ENCODE measurements at places on chromosomes 4 and X.

GRCh38 chrX:125782184-125782583 is 383.9 kb downstream of the DCAF12L2 start:
- no peak for DNase-seq

DNA sequence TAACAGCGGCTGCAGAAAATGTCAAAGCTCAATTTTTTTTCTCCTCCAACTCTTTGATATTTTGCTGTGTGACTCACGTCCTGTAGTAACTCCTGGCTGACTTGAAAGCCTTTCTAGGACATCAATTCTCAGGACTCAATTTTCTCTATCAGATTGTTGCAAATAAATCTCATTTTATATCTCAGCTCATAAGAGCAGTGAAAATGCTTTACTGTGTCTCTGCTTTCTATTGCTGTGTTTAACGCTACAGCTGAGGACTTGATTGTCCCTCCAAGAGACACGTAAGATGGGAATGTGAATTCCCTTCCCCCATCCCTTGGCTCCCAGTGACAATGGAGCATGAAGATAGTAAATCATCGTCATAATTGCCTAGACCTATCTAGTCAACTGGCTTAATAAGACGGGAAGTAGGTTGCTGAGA is 20.5 kb upstream of the CBR4 start:
- DNase-seq, result no peak

- no peak for DNase-seq
Observed at GRCh38 chr4:3487861-3488260, 24.8 kb downstream of the DOK7 start.

- DNase-seq, result no peak
Observed at GRCh38 chr4:89939546-89939945, 44.9 kb downstream of the MMRN1 start.

DNA sequence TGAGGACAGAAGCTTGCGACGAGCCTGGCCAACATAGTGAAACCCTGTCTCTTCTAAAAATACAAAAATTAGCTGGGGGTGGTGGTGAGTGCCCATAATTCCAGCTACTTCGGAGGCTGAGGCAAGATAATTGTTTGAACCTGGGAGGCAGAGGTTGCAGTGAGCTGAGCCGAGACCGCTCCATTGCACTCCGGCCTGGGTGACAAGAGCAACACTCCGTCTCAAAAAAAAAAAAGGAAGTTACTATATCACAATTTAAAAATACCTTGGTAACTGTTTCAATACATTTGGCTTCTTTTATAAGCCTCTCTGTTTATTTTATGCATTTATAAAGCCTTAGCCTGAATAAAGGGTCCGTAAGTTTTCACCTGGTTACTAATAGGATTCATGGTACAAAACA is 46.6 kb upstream of the CHRNA9 start:
- no peak for DNase-seq

DNA sequence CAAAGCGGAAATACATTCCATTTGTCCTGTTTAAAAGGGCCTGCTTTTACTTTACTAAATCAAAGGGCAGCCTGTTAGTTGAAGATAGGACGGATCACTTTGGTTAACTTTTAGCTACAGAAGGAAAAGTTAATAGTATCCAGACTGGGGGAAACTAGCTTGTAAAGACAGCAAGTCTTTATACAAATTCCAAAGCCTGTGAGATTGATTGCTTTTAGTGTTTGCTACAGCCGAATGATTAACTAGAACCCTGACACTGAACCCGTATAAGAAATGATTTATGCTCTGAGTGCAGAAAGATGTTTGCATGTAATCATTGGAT is 93.4 kb downstream of the FRAS1 start:
- no peak for DNase-seq

- DNase-seq, result no peak
Observed at GRCh38 chr4:3517731-3518510, 14.3 kb downstream of the LRPAP1 start.

- no peak for DNase-seq
Observed at GRCh38 chr4:14515556-14515955, 486.7 kb upstream of the CPEB2 start.

DNA sequence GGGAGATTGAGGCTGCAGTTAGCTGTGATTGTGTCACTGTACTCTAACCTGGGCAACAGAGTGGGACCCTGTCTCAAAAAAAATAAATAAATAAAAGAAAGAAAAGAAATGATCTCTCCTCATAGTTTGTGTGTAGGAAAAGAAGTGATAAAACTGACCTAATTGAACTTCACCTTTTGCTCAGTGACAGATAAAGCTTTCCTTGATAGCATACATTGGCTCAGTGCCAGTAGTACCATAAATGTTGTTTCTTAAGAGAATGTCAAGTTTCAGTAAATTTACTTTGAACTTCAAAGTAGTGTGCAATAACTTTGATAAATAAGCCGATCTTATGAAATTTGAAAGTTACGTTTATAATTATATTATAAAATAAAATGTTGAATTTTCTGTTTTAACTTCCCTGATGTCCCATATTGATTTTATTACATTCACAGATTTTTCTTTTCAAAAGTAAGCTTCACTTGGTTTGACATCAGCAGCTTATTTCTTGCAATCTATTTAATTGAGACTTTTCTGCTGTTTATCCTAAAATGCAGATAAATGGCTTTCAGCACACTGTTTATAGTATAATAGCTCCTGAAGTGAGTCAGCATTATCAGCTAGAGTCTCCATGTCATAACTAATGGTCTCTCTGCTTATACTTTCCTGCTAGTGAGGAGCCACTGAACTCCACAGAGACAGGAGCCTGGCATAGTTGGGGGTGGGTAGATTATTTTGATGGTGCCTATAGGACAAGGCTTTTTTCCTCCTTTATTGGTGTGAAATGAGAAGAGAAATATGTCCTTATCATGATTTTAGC is 330.1 kb downstream of the BMPR1B start:
- DNase-seq, result peak; percentile 33

DNA sequence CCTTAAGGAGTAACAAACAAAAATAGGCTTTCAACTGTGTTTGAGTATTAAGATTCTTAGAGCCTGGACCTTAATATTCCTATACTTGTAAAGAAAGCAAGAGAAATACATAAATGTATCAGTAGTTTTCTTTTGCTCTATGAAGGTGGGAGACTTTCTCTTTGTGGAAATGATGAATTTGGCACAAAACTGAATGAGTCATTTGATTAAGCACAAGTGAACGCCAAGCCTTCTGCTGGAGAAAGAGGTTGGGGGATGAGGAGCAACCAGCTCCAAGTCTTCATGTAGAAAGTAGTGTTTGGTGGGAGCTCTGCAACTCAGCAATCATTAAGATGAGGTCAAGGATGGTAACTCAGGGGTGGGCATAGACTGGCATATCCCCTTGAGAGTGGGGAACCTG is 49.6 kb downstream of the MEPE start:
- no peak for DNase-seq

DNA sequence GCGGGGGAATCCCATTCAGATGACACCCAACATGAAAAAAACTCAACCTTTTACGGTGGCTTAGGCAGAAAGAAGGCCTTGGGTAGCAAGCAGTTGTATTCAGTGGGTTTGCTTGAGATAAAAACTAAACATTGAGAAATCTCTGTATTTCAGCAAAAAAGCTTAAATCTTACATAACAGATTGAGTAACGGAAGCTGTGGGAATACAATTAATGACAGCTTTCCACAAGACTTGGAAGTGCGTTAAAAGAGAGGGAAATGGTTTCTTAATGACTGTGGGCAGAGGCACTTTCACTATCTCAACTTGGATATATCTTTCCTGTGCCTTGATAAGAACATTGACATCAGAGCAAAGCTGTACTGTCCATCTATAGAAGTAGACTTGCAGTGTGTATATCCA is 418.5 kb upstream of the HS3ST1 start:
- DNase-seq, result no peak

GRCh38 chr4:76550966-76551780 is 116.1 kb downstream of the SHROOM3 start:
- DNase-seq, result no peak

DNA sequence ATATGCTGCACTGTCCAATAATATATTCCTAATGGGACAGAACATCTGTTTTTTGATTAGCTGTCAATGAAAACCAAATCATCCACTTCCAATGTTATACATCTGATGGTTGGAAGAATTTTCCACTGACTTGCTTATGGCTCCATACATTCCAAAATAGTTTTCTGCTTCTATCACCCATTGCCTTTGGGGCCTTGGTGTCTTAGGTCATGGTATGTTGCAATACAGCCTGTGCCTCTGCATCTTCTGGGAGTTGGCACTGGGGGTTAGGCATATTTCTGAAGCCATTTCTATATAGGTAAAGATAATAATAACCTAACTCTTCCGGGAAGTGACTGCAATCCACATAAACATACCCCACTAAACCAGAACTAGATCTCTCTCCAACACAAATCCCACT is 53.2 kb upstream of the NR3C2 start:
- DNase-seq, result no peak

DNA sequence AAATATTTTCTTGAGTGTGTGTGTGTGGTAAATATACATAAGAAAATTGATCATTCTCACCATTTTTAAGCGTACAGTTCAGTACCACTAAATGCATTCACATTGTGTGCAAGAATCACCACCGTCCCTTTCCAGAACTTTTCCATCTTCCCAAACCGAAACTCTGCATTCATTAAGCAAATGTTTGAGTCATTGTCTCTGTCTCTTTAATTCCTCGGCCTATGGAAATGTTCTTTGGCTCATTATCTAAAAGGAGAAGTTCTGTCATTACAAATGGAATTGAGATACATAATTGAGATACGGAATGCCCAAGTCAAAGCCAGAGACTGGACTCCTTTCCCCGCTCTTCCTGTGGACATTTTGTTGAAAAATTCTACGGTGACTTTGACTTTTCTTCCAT is 168.9 kb downstream of the DCLK2 start:
- no peak for DNase-seq

DNA sequence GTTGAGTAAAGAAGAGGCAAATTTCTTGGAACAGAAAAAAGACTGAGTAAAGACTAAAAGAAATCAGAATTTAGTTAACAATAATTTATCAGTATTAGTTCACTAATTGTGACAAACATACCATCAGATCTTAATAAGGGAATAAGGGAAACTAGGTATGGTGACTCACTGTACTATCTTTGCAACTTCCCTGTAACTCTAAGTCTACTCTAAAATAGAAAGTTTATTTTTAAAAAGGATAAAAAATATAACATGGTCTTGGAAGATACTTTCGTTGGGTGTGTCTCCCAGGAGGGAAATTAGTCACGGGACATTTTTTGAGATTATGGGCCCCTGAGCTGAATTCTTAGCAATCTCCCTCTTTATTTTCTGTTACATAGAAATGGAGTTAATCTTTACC is 97.3 kb downstream of the EMCN start:
- DNase-seq, result peak; percentile 64

GRCh38 chr4:18689308-18690115 is 668.0 kb upstream of the LCORL start:
- DNase-seq, result peak; percentile 87

- peak; percentile 34 for DNase-seq
Observed at GRCh38 chr4:69995526-69996016, at the start of gene STATH. TSS of gene STATH (plus strand) at chr4:69995966. CDS start at chr4:69998438, 2,472 bp downstream.

GRCh38 chrX:40201329-40201885 is 103.6 kb upstream of the BCOR start:
- DNase-seq, result no peak

DNA sequence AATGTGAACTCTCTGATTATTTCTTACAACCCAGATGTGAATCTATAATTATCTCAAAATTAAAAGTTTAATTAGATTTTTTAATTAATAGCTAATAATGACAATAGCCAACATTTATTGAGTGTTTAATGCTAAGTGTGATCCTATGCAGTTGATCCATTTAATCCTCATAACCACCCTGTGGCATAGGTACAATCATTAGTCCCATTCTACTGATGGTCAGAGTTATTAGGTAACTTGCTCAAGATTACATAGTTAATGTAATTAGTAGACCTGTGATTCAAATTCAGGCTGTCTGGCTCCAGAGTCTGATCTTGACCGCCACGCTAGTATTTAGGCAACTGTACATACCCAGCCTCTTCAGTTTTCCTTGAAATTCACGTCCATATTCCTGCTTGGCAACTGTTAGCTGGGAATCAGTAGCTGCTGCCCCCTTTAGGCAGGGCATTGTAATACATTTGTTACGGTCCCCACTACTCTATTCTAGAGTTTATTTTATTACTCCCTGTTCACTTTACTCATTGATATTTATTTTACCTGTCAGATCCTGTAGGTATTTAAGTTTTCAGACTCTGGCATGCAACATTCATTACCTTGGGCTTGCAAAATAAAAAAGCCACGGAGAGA is 20.6 kb upstream of the TEC start:
- no peak for DNase-seq

- no peak for DNase-seq
Observed at GRCh38 chr4:95715830-95716229, 124.1 kb upstream of the PDHA2 start.

DNA sequence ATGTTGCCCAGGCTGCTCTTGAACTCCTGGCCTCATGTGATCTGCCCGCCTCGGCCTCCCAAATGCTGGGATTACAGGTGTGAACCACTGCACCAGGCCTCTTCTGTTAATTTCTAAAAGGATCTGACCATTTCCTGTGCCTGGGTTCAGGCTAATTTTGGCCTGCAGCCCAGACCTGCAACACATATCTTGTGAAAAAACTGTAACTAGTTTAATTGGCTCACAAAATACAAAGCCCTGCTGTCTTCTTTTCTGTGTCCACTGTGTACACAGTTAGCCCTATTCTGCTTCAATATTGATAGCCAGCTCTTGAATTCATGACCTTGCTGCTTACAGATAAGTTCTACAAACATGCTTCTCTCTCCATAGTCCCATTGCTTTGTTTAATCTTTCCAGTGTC is 753.5 kb downstream of the PDHA2 start:
- DNase-seq, result no peak

- DNase-seq, result peak; percentile 79
Observed at GRCh38 chrX:16695079-16695676, 17.3 kb downstream of the CTPS2 start.

DNA sequence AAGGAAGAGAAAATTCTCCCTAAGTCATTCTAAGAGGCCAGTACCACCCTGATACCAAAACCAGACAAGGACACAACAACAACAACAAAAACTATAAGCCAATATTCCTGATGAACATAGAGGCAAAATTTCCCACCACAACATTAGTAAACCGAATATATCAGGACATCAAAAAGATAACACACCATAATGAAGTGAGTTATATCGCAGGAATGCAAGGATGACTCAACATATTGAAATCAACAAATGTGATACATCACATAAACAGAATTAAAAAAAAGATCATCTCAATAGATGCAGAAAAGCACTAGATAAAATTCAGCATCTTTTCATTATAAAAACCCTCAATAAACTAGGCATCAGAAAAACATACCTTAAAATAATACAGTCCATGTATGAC is 1844.4 kb upstream of the PCDH10 start:
- DNase-seq, result peak; percentile 33

- DNase-seq, result peak; percentile 10
Observed at GRCh38 chrX:53481093-53481492, 46.9 kb upstream of the HSD17B10 start.

- no peak for DNase-seq
Observed at GRCh38 chr4:81521708-81522107, 50.0 kb upstream of the RASGEF1B start.

- no peak for DNase-seq
Observed at GRCh38 chr4:109671350-109671749, 31.9 kb downstream of the CASP6 start.

- no peak for DNase-seq
Observed at GRCh38 chrX:46803140-46803539, 33.7 kb upstream of the RP2 start.

- DNase-seq, result no peak
Observed at GRCh38 chrX:119989905-119990555, 46.5 kb upstream of the NKAP start.

GRCh38 chrX:16185725-16186136 is 18.4 kb downstream of the MAGEB17 start:
- peak; percentile 38 for DNase-seq

All from adipocyte (in vitro differentiated cells).